Panc1 (cell line): ENCODE measurements at places on chromosomes 3 and 15. TPM values are rescaled to one million over a fixed set of nuclear protein-coding genes. Genes with fewer than 3 reads are reported as not detected.

Gene RBP2
- not detected for total RNA-seq

Gene SNRPA1
- 98.0 TPM for total RNA-seq

Gene PCOLCE2
- 14.6 TPM for total RNA-seq

Gene TTLL13
- 0.39 TPM for total RNA-seq

Gene CCR3
- total RNA-seq = not detected

Gene ZBED2
- total RNA-seq = 0.10 TPM

Gene TNFAIP8L3
- total RNA-seq = 1.0 TPM

Gene SYNPR
- total RNA-seq = not detected

DNA sequence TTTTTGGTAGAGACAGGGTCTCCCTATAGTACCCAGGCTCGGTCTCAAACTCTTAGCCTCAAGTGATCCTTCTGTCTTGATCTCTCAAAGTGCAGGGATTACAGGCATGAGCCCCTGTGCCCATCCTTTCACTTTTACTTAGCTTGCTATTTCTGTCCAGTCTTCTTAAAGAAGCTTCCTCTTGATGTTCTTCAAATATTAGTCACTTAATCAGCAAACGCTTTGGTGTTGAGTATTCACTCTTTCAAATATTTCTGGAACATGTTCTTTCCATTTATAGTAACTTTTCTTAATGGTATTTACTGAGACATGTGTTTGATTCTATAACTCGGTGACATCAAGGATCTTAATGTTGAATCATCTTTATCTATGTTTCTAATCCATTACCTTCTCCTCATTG, 122.1 kb downstream of the CNTN6 start:
- no peak overlapping the region for H3K4me3 ChIP-seq
- H3K27ac ChIP-seq = no peak overlapping the region
- no peaks in the 10 kb centered on the region for H3K36me3 ChIP-seq
- no peaks in the 10 kb centered on the region for H3K27me3 ChIP-seq

GRCh38 chr3:184171562-184171961, 3.1 kb upstream of the AP2M1 start:
- H3K36me3 ChIP-seq = peaks cover 6% of the 10 kb centered on the region; the same call in 1 of the 2 replicates
- no peak overlapping the region for H3K4me3 ChIP-seq
- H3K27ac ChIP-seq = no peak overlapping the region
- peaks cover 13% of the 10 kb centered on the region for H3K4me1 ChIP-seq
- DNase-seq = no peak

DNA sequence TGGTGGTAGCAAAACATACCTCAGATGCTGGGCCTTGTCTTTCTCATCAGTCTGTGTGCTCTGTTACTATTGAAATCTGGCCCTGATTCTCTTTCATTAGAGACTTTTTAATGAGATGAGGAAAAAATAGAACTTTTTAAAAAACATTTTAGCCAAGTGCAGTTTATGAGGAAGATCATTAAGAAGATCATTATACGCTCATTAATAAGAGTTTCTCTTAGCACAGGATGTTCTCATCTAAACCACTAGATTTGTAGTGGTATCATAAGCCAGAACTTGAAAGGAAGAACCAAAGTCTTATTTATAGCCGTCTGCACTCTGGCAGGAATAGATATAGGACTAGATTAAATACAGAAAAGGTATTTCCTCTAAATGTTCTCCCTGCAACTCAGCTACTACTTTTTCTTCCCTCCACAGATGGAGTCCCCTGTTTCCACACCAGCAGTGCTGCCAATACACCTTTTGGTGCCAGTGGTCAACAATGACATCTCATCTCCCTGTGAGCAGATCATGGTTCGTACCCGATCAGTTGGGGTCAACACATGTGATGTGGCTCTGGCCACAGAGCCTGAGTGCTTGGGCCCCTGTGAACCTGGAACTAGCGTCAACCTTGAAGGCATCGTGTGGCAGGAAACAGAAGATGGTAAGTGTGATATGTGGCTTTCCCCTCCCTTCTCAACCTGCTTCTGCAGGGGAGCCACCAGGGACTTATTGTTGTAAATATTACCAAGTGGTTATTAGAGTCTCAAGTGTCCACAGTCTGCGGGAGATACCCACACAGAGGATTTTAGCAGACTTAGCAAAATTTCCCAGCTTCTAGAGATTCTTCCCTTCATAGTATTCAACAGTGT, 152.8 kb downstream of the RBPMS2 start:
- no peak for DNase-seq
- no peak overlapping the region for H3K27ac ChIP-seq
- no peaks in the 10 kb centered on the region for H3K27me3 ChIP-seq
- no peaks in the 10 kb centered on the region for H3K4me1 ChIP-seq
- no peak overlapping the region for H3K4me3 ChIP-seq
- H3K36me3 ChIP-seq = 0 out of 2 replicates have a peak, but pooled peaks cover 2% of the 10 kb centered on the region

- no peaks in the 10 kb centered on the region for H3K27me3 ChIP-seq
- no peaks in the 10 kb centered on the region for H3K4me1 ChIP-seq
- DNase-seq = no peak
- no peak overlapping the region for H3K27ac ChIP-seq
- no peak overlapping the region for H3K4me3 ChIP-seq
Measured at GRCh38 chr3:105584003-105584790, 217.5 kb downstream of the ALCAM start.

GRCh38 chr15:67979281-67979680, 74.8 kb upstream of the PIAS1 start:
- H3K27me3 ChIP-seq = no peaks in the 10 kb centered on the region
- DNase-seq = no peak
- H3K36me3 ChIP-seq = no peaks in the 10 kb centered on the region
- H3K4me1 ChIP-seq = no peaks in the 10 kb centered on the region
- H3K27ac ChIP-seq = no peak overlapping the region

- no peaks in the 10 kb centered on the region for H3K27me3 ChIP-seq
- no peak overlapping the region for H3K27ac ChIP-seq
- DNase-seq = no peak
- no peak overlapping the region for H3K4me3 ChIP-seq
- H3K4me1 ChIP-seq = no peaks in the 10 kb centered on the region
Measured at GRCh38 chr3:54857343-54857742, 70.5 kb downstream of the LRTM1 start.

DNA sequence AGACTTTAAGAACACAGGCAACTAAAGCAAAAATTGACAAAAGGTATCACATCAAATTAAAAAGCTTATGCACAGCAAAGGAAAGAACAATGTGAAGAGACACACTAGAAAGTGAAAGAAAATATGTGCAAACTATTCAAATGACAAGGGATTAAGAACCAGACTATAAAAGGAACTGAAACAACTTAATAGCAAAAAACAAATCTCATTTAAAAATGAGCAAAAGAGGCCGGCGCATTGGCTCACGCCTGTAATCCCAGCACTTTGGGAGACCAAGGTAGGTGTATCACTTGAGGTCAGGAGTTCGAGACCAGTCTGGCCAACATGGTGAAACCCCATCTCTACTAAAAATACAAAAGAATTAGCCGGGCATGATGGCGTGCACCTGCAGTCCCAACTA, 14.4 kb downstream of the NGLY1 start:
- DNase-seq = no peak
- H3K36me3 ChIP-seq = no peaks in the 10 kb centered on the region
- no peak overlapping the region for H3K27ac ChIP-seq
- H3K4me3 ChIP-seq = no peak overlapping the region
- H3K27me3 ChIP-seq = no peaks in the 10 kb centered on the region

DNA sequence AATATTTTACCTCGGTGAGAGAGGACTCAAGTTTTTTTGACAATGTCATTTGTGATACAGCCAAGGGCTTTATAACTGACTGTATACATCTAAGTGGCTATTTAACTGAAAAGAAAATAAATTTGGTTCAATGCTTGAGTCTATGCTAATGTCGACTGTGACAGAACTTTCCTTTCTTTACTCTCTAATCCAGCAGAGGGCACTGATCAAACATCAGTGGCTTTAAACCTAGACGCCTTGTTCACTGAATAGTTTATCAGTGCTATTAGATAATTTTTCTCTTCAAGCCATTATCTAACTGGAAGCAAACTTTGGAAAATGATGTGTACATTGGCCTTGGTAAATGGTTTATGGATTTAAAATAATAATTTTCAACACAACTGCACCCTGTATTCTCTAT, 285.1 kb downstream of the CHL1 start:
- no peaks in the 10 kb centered on the region for H3K36me3 ChIP-seq
- H3K27me3 ChIP-seq = no peaks in the 10 kb centered on the region
- no peak for DNase-seq

GRCh38 chr3:30123755-30124154, 482.6 kb upstream of the TGFBR2 start:
- H3K4me3 ChIP-seq = no peak overlapping the region
- no peaks in the 10 kb centered on the region for H3K36me3 ChIP-seq
- no peaks in the 10 kb centered on the region for H3K27me3 ChIP-seq
- no peak overlapping the region for H3K27ac ChIP-seq

GRCh38 chr3:420584-420983, 224.0 kb downstream of the CHL1 start:
- DNase-seq = no peak
- H3K36me3 ChIP-seq = no peaks in the 10 kb centered on the region
- H3K4me1 ChIP-seq = no peaks in the 10 kb centered on the region
- H3K4me3 ChIP-seq = no peak overlapping the region
- H3K27me3 ChIP-seq = no peaks in the 10 kb centered on the region

DNA sequence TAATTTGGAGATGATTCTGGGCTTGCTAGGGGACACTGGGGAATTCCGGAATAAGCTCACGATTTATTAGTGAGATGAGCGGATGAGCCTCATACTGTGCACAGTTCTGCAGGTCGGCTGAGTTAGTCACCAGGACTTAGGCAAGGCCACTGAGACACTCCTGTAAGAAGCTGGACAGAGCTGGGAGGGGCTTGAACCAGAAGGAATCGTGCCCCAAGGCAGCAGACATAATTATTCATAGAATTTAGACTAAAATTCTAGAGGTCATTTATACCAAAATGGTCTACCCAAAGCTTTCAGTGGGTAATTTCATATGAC, 121.4 kb downstream of the VGLL4 start:
- no peaks in the 10 kb centered on the region for H3K27me3 ChIP-seq
- no peaks in the 10 kb centered on the region for H3K36me3 ChIP-seq
- peak overlapping the region; percentile 34; the same call in 1 of the 2 replicates for H3K27ac ChIP-seq
- DNase-seq = no peak

DNA sequence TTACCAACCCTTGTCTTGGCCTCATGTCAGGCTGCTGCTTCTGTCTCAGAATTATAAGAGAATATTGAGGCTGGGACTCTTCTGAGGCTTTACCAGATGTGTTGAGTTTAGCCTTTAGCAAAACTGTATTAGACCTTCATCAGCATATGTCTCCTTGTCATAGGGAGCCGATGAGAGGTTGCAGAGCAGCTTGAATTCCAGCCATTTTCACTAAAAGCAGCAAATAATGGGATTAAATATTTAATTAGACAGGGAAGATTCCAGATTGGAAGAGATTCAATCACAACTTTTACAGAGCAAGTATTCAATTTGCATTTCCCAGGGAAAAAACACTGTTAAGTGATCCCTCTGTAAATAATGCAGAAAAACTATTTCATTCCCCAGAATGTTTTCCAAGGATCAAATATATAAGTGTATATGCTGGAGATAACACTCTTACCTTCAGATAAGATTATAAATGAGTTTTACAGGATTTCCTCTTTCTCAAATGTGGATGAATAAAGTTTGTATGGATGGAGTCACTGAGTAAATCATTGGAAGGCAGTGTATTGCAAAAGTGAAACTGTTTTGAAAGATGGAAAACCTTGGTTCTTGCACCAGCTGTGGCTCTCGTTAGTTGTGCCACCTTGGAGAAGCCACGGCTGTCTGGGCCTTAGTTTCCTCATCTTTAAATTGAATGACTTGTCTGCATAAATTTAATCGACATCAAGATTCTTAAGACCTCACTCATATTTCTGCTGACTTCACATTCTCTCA, 466.4 kb upstream of the SGO1 start:
- no peak overlapping the region for H3K4me3 ChIP-seq
- H3K4me1 ChIP-seq = no peaks in the 10 kb centered on the region
- no peaks in the 10 kb centered on the region for H3K27me3 ChIP-seq
- no peaks in the 10 kb centered on the region for H3K36me3 ChIP-seq
- DNase-seq = no peak

- H3K4me1 ChIP-seq = no peaks in the 10 kb centered on the region
- no peak overlapping the region for H3K27ac ChIP-seq
- DNase-seq = no peak
- no peaks in the 10 kb centered on the region for H3K36me3 ChIP-seq
- H3K4me3 ChIP-seq = no peak overlapping the region
- H3K27me3 ChIP-seq = peaks cover 5% of the 10 kb centered on the region
Measured at GRCh38 chr3:112629425-112629824, 11.5 kb downstream of the CCDC80 start.
